Fibroblast of skin of right biceps (primary cell): ENCODE measurements at places on chromosomes 1 and 21.

GRCh38 chr1:18734001-18734400 is 103.4 kb downstream of the PAX7 start:
- DNase-seq: no peak

GRCh38 chr1:16960560-16961296 is 19.7 kb downstream of the MFAP2 start:
- DNase-seq: peak; percentile 78

DNA sequence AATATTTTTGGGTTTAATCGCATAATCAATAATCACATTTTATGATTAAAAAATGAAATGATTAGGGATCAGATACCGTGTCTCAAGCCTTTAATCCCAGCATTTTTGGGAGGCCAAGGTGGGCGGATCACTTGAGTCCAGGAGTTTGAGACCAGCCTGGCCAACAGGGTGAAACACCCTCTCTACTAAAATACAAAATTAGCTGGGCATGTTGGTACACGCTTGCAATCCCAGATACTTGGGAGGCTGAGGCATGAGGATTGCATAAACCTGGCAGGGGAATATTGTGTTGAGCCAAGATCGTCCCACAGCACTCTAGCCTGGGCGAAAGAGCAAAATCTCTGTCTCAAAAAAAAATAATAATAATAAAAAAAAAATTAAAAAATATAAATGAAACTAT is 1581.4 kb downstream of the KCNT2 start:
- no peak for DNase-seq

- peak; percentile 76 for DNase-seq
Observed at GRCh38 chr1:115506924-115507589, 134.7 kb upstream of the VANGL1 start.

DNA sequence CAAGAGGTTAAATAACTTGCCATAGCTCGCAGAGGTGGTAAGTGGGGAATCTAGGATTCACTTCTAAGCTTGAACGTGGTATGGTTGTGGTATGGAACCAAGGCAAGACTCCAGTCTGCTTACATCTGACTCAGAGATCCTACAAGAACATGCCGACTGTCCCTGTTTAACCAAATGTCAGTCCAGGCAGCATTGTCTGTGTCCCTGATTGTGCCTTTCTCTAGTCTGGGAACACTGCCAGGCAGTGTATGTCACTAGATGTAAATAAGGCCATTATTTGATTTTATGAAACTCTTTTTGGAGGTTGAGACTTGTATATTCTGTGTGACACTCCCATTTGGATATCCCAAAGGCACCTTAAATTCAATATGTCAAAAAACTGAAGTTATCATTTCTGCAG is 96.0 kb downstream of the NOS1AP start:
- DNase-seq: no peak

DNA sequence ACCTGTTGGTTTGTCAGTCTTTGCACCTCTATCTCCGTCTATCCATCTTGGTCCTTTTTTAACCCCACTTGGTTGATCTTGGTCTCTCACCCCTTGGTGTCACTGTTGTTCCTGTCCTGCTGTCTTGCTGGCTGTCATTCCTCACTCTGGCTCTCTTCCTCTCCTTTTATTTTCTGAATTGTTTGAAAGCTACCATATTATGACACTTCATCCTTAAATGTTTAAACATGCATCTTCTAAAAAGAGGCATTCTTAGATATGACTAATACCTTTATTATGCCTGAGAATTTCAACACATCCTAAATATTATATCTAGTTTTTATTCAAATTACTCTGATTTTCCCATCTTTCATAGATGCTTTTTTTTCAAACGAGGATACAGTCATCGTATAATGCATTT is 37.0 kb downstream of the BACH1 start:
- peak; percentile 71 for DNase-seq

- DNase-seq: no peak
Observed at GRCh38 chr1:229893762-229894444, 173.1 kb upstream of the GALNT2 start.
